Fibroblast of skin of left quadriceps (primary cell): ENCODE measurements at places on chromosomes 5 and 9.

DNA sequence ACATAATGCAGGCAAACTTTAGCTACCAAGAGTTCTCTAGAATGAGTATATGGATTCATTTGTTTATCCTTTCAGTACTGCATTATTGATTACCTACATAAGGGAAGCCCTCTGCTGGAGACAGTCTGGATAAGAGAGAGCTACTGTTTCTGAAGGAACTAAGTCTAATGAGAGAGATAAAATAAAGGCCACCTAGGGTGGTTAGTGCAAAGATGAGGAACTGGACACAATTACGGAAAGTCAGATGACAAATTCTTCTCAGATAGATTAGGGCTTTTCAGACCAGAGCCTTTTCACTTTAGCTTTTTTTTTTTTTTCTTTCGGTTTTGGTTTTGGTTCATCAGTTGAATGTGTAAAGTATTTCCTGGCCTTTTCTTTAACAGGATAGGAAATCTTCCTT is 31.3 kb downstream of the ISOC1 start:
- no peak for DNase-seq

GRCh38 chr9:69970001-69970533 is 73.6 kb upstream of the MAMDC2 start:
- no peak for DNase-seq

DNA sequence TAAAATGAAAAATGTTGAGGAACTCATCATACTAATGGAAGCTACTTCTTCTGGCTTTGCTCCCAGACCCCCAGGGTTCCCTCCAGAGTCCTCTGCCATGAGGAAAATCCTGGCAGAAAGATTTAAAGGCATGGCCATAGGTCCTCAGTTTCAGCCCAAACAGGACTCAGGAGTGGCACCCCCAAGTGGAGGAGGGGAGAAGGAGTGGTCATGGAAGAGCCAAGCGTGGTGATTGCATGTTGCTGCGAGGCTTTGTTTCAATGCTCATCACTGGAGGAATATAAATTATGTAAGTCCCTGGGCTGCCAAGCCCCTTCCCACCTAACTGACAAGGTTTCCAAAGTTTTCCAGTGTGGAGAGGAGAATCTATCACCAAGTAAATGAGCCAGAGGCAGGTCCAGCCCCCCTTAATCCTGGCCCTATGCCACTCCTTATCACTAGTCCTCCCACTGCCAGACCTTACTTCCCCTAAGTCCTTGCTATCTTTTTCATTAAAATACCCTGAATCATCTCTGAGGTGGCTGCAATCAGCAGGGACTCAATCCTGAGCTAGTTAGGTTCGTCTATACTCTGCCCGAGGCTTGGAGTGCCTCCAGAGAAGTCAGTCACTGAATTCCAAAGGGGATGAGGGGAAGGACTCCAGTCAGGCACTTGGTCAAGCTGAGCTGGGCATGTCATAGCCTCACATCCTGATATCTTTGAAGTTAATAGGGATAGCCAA is 70.7 kb upstream of the TAF1L start:
- no peak for DNase-seq

- DNase-seq = no peak
These were observed 511.0 kb downstream of the SLCO4C1 start for GRCh38 chr5:101785090-101785489.

DNA sequence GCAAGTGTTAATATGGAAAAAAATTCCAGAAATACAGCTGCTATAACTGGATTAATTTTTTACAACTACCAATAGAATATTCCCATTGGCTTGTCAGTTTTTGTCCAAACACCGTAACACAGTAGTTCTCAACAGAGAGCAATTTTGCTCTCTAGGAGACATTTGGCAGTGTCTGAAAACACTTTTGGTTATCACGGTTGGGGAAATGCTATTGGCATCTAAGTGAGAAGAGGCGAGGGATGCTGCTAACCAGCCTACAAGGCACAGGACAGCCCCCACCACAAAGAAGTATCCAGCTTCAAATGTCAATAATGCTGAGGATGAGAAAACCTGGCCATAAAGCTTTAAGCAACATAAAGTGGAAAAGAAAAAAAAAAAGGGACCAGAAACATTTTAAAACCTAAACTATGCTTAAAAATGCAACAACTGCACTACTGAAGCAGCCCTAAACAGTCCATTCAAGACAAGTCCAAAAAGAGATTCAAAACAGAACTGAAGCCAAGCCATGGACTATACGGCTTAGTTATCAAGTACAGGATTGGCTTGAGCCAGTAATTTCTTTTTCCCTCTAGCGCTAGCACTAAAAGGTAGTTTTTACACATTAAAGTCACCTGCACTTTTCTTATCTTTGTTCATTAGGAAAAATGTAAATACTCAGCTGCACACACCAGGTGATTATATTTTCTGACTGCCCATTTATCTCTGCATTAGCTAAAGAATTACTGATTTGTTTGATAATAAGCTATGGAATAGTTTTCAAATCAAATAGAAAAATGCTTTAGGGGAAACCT is 83.9 kb downstream of the NR3C1 start:
- DNase-seq = no peak

DNA sequence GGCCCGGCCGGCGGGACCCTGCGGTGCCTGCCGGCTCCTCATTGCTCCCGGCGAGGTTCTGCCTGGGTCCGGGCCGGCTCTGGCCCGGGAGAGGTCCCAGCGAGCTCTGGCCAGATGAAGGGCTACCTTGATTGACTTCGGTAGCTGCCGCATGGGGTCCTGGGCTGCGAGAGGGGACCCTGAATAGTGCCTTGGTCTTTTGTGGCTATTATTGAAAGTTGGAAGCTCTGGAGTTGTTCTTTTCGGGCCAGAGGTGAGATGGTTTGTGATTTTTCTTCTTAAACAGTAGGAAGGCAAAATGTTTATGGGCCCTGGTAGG is 635 bp downstream of the NAA35 start:
- no peak for DNase-seq

DNA sequence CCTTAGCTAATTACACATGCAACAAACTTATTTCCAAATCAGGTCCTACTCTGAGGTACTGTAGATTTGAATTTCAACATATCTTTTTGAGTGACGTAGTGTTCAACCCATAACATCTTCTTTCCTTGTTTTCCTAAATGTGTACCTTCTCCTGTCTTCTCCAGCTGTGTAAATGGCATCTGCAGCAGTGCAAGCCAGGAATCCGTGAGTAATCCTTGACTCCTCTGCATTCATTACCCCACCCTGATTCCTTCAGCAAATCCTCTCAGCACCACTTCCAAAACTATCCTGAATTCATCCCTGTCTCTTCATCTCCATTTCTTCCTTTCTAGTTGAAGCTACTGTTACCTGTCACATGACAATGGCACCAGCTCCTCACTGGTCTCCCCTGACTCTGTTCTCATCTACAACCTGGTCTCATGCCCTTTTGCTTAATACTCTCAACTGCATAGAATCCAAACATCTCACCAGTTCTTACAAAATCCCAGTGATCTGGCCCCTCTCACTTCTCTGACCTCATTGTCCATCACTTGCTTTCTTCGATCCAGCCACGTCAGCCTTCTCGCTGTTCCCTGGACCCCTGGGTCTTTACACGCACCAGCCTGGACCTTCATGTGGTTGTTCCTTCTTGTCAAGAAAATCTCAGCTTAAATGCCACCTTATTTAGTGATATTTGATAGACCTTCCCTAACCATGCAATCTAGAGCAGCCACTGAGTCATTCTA is 14.6 kb upstream of the TRAF1 start:
- no peak for DNase-seq

GRCh38 chr9:15374310-15374709 is 48.4 kb upstream of the SNAPC3 start:
- no peak for DNase-seq

GRCh38 chr5:170429014-170429413 is 39.8 kb upstream of the KCNMB1 start:
- DNase-seq = no peak
